ENCODE measurements at places on chromosomes 16 and 17.

- no peaks in the 10 kb centered on the region for H3K4me1 ChIP-seq
- DNase-seq: no peak
- H3K36me3 ChIP-seq: no peaks in the 10 kb centered on the region
- no peaks in the 10 kb centered on the region for H3K27me3 ChIP-seq
Observed at GRCh38 chr16:8720080-8720966, 45.9 kb downstream of the ABAT start.

DNA sequence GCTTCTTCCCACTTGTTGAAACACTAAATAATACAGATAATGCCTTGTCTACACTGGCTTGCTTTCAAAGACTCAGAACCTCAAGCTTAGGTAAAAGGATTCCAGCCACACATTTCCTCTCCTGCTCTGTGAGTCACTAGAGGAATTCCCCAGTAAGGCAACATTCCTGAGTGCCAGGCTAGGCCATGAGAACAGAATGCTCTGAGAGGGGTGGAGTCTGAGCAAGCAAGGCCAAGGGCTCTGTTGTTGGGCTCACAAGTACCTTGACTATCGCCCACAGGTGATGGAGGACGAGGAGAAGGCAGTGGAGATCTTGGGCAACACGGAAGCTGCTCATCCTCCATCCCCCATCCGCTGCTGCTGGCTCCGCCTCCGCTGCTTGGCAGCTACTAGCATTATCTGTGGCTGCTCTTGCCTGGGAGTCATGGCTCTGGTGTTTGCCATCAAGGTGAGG lies 6.7 kb upstream of the PHKG2 start:
- no peak for DNase-seq
- no peaks in the 10 kb centered on the region for H3K27me3 ChIP-seq
- peak overlapping the region; percentile 74 for H3K27ac ChIP-seq
- H3K4me3 ChIP-seq: peak overlapping the region; percentile 24
- peaks cover 48% of the 10 kb centered on the region for H3K36me3 ChIP-seq

DNA sequence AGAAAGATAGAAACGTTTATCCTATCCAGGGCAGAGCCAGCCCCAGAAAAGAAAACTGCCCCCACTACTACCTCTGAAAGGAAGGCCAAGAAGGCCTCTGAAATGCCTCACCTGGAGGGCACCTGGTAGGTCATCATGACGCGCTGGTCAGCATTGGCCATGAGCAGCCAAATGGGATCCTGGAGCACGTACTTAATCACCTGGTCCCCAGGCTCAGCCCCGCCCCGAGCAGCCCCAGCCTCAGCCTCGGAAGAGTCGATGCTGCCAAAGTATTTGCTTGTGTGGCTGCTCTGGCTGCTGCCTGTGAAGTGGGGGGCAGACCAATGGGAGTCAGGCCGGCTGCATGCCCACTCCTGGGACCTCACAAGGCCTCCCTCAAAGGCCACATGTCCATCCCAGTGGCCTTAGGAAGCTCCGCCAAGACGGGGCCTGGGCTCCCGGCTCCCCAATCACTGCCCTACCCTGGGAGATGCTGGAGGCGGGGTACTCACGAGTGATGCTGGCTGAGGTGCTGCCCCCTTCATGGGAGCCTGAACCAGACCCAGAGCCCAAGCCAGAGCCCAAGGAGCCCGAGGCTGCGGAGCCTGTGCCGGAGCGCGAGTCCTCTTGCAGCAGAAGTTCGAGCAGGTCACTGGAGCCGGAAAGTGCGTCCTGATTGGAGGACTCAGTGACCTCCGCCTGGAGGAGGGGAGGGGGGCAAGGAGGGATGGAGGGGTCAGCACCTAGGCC lies 9.9 kb downstream of the PER1 start:
- DNase-seq: no peak
- peak overlapping the region; percentile 1 for H3K27ac ChIP-seq
- peaks cover 23% of the 10 kb centered on the region for H3K4me1 ChIP-seq
- peaks cover 82% of the 10 kb centered on the region for H3K36me3 ChIP-seq
- H3K27me3 ChIP-seq: no peaks in the 10 kb centered on the region

DNA sequence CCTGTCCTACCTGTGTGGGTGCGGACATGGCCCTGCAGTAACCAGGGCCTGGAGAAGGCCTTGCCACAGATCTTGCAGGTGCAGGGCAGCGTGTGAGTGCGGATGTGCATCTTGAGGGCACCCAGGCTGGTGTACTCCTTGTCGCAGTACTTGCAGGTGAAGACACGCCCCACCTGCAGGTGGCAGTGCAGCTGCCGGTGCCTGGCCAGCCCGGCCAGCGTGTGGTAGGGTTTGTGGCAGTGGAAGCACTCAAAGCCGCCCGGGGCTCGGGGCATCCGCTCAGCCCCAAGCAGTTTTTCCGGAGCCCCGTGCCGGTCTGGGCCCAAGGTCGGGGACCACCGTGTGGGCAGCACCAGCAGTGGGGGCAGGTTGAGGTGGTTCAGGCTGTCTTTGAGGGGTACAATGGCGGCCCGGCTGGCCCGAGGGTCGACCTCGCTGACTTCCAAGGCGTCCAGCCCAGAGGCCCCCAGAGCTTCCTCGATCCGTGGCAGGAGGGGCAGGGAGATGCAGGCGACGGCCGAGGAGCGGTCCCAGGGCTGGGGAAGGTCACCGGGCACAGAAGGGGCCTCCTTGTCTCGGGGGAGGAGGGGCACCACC lies 5.1 kb downstream of the SNAI3 start:
- no peaks in the 10 kb centered on the region for H3K27me3 ChIP-seq
- no peak overlapping the region for H3K4me3 ChIP-seq
- H3K27ac ChIP-seq: no peak overlapping the region
- DNase-seq: no peak
